ENCODE measurements at places on chromosomes 6 and 20.
A peak's percentile ranks its signal among the peaks of the same experiment; 100 is the strongest.

GRCh38 chr20:39813190-39813829 is 851.2 kb downstream of the DHX35 start:
- no peak for DNase-seq

DNA sequence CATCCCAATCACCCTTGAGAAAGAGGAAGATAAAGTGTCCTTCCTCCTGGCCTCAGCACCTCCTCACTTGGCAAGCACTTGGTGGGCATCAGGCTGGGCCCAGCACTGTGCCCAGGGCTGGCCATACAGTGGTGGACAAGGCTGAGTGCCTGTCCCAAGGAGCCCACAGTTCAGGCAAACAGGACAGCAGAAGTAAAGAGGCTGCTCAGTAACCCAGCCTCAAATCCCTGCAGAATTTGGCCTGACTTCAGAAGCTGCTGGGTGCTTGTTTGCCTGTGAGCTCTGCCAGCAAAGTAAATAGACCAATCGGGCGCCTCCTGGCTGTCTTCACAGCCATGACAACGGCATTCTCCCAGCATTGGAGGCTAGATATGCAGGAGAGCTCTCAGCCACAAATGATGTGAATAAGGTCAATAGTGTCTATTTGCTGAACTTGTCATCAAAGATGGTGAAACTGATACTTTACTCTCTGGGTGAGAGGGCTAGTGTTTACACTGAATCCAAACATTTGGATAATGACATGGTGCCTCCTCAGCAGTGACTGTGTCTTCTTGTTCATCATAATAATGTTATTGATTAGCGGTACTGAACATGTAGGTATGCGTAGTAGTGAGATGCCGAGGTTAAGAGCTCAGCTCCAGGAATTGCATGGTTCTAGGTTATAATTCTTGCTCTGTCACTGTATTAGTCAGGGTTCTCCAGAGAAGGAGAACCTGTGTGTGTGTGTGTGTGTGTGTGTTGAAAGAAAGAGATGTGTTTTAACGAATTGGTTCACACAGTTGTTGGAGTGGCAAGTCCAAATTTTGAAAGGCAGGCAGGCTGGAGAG is 36.9 kb upstream of the FANCE start:
- DNase-seq: peak; percentile 61

DNA sequence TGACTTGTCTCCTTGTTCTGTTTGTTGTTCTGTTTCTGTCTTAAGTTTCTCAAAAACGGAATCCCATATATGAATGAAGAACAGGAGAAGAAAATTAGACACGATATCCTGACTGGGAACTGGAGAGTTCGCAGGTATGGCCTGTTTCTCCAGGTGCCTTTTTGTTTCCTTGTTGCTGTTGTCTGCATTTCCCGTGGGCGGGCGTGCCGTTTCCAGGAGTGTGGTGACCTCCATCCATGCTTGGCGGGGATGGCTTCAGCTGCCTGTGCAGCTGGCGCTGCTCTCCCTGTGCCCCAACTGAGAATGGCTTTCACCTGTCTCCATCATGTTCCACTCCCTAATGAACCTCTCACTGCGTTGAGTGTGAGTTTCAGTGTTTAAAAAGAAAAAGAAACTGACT is 4.4 kb downstream of the PNLDC1 start:
- no peak for DNase-seq

DNA sequence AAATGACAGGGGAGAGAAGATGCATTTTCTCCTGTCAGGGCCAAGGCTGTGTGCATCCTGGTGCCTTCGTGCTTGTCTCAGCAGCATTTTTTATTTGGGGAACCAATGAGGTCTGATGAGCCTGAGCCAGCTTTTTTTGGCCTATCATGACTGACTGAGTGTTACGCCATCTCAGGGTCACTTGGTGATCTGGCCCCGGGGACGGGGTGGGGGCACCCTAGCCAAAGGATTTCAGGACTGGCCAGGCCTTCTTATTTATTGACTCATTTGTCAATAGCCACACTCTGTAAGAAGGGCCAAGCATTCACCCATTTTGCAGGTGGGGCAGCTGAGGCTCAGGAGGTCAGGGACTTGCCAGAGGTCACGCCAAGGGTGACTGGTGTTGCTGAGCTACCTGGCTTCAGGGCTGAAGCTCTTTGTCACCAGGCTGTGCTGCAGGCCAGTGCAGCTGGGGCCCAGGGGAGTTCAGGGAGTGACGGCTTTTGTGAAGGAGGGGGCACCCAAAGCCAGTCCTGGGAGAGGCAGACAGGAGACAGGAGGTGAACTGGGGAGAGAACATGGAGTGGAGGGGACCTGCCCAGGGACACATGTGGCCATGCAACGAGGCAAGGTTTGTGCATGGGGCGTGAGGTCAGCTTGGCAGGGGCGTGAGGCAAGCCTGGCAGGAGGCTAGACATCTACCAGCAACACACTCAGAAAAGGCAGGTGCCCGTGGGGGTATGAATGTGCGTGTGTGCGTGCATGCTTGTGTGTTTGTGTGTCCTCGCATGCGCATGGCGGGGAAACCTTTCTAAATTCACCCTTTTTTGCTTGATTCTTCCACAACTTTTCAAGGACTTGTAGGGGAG is 31.1 kb downstream of the VSTM2L start:
- DNase-seq: no peak

GRCh38 chr20:15310361-15310760 is 972.9 kb upstream of the FLRT3 start:
- DNase-seq: peak; percentile 4

GRCh38 chr20:48606841-48607543 is 220.8 kb downstream of the PREX1 start:
- no peak for DNase-seq

DNA sequence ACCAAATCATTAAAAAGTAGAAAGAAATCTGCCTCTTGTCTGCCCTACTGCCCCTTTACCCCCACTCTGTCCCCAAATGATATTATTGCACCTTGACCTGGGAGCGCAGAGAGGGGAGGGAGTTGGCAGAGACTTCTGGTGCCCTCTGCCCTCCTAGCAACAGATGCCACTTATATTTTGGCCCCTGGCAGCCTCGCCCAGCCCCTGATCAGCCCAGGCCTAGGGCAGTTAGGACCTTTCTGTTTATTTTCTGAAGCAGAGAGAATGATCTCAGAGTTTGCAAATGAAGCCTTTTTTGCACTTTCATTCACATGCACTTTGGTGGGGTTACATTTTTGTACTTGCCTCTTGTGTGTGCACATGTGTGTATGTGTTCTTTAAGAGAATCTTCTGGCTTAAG is 8.4 kb upstream of the SGK2 start:
- no peak for DNase-seq

DNA sequence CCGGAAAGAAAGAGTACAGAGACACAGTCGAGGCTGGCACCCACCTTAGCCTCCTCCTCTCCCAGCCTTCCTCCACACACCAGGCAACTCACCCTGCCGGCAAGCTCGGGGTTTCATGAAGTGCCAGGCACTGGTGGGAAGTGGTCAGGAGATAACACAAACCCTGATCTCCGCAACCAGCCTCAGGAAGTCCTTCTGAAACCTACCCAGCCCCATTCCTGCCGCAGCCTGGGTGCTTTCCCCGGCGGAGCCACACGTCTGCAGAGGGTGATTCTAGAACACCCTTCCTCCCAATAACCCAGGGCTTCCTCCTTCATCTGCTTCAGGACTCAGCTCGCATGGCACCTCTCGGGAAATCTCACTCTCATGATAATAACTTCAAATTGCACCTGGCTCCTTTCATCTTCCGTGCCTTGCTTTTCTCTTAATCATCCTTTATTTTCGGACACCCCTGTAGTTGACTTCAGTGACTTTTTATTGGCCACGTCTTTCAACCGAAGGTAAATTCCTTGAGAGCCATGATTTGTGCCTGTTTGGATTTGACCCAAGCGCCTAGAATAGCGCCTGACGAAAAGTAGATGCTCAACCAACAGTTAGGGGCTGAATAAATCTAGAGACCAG is 8.7 kb upstream of the HLA-E start:
- DNase-seq: peak; percentile 56

- peak; percentile 8 for DNase-seq
These were observed 60.0 kb downstream of the DNAH8 start for GRCh38 chr6:38774929-38775707.

DNA sequence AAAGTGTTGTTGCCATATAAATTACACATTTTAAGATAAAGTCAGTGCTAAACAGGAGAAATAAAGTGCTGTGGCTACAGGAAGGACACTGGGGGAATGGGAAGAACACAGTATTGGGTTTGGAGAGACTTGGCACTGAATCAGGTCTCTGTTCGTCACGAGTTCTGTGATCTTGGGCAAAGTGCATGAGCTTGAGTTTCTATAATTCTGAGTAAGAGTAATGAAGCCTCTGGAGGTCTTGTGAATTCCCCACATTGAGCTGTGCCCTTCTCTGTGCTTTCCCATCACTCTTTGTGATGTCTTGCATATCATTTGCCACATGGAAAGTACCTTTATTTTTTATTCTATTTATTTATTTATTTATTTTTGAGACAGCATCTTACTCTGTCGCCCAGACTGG is 16.8 kb upstream of the EEF1A1 start:
- no peak for DNase-seq

GRCh38 chr20:56715902-56716519 is 86.9 kb downstream of the TFAP2C start:
- DNase-seq: no peak

DNA sequence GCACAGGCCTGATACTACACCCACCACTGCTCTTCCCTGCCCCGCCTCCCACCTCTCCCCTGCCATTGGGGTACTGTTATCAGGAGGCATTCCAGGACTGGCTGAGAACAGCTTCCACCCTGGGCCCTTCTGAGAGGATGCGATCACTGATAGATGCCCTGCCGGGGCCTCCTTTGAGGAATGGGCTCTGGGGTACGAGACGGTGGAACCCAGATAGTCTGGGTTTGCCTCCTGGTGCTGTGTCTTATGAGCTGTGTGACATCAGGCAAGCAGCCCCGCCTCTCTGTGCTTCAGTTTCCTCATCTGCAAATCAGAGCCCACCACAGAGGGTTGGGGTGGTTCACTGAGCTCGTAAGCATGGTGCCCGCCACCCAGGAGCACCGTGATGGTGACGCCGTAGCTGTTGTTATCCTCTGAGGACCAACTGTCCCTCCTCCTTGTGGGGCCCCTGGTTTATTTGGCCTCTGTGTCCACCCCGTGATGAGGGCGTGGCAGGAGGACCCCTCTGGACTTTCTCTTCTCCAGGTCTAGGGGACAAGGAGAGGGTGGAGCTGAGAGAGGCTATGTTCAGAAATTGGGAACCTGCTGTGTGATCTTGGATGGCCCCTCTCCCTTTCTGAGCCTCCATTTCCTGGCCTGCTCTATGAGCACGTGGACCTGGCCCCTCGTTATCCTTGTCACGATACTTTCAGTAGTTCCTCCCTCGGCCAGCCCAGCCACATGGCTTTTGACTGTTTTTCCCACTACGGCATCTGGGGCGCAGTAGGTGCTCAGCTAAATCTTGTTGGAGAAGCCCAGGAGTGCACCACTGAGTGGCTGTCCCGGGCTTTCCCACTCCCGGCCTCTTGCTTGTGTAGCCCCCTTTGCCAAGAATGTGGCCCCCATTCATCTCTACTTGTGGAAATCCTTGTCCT is 18.3 kb downstream of the SRC start:
- no peak for DNase-seq

- DNase-seq: no peak
These were observed 10.1 kb upstream of the SULF2 start for GRCh38 chr20:47795214-47795907.

DNA sequence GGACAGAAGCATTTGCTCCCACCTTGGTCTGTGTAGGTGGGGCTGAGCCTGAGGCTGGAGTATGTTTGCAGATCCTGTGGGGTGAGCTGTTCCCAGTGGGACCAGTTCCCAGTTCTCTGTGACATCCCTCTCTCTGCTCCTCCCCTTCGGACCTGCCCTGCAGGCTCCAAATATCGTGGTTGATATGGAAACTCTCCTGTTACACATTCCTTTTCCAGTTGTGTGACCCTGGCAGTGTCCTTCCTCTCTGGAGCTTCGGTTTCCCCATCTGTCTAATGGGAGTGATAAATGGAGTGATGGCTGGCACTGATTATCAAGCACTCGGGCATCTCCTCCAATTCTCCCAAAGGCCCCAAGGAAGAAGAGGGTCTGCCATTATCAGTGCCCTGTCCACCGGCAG is 15.7 kb upstream of the TGM2 start:
- no peak for DNase-seq

GRCh38 chr6:43246301-43247113 is 3.2 kb downstream of the TTBK1 start:
- no peak for DNase-seq

DNA sequence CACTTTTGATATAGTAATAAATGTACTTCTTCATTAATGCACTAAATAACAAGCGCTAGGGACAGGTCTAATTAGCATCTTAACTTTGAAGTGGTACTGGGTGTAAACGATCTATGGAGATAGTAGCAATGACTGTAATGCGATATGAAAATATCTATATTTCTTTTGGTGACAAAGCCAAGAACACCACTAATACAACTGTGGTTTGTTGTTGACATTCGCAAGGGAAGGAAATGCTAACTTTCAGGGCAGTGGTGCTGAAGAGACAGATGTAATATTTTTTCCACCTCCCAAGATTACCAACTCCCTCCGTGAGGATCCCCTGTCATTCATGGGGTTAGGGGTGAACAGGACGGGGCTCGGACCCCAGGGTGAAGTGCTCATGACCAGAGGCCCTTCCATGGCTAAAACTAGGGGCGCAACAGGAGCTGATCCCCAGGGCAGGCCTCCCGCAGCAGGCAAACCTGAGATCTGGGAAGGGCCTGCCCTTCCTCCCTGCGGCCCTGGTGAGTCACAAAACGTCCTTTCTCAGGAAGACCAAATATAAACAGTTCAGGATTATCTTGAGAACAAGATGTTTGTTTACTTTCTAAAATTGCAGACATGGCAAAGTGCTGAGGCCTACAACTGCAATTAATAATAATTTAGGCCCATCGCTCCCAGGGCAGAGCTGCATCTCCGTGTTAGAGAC is 65.0 kb upstream of the TOX2 start:
- no peak for DNase-seq

GRCh38 chr20:11755071-11755841 is 162.4 kb upstream of the BTBD3 start:
- DNase-seq: no peak

- no peak for DNase-seq
These were observed 26.1 kb downstream of the HLA-F start for GRCh38 chr6:29749308-29749662.

- DNase-seq: no peak
These were observed 179.9 kb downstream of the LRFN2 start for GRCh38 chr6:40407239-40407638.

DNA sequence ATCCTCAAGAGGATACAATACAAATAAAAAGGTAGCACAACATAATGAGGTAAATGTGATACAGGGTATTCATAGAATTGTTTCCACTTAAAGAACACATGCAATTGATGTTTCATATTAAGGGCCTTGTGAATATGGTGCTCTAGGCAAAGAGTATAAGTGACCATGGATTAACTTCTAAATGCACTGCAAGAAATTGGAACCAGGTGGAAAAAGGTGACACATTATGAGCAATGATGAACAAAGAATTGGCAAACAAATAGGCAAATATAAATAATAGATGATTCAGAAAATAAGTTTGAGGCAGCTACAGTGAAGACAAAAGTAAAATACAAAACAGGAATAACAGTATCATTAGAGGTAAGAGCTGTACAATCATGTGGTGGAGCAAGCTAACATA is 192.0 kb downstream of the GRIK2 start:
- no peak for DNase-seq
